ENCODE measurements at places on chromosomes 1 and 21.

- DNase-seq = no peak
Observed at GRCh38 chr1:206892351-206892984, 4.8 kb upstream of the IL24 start.

- no peak for DNase-seq
Observed at GRCh38 chr21:16578912-16579311, 849.1 kb downstream of the USP25 start.

GRCh38 chr1:66095190-66095589, 302.5 kb downstream of the PDE4B start:
- no peak for DNase-seq

DNA sequence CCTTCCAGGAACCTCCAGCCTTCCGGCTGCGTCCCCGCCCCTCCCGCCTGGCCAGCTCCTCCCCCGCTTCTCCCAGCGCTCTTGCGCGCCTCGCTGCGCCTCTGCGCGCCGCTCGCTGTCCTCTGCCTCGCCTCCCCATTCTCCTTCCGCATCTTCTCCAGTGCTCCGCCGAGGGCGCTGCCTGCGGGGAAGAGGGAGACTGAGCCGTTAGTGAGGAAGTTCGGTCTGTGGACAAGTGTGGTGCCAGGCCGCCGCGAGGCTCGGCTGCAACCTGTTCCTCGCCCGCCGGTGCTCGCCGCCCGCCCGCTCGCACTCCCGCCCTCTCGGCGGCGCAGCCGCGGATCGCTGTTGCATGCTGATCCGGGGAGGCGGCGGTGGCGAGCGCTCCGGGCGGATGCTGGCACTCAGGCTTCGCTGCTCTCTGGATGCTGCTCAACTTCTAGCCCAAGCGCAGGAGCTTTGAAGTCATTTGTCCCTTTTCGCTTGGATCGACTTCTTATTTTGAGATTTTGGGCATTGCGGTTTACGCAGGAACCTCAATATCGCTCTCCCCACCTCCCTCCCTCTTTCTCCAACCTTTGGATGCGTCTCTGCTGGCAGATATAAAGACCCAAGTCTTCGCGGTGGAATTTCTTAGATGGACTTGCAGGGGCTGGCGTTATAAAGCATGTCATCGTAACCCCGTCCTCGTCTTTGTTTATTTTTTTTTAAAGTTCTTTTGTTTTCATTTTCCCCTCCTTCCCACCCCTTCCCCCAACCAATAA, 614 bp upstream of the CACNA1E start:
- no peak for DNase-seq

DNA sequence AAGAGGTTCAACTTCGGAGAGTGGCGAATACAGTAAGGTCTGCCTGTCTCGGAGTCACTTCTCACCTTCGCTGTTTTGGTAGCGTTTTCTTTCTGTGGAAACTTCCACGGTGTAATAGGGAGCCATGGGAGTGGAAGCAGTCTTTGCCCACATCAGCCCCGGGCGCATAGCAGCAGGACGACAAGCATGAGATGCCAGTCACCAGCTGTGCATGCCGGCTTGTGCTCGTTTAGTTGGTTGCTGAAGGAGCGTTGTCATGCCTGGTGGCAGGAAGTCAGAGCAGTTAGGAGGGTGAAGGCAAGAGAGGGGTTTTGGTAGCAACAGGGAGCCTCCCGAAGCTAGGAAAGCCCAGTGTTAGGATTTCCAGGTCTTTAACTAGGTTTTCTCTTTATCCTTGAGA, 58.8 kb downstream of the MRPS6 start:
- DNase-seq = no peak

- DNase-seq = no peak
Observed at GRCh38 chr1:55196433-55197035, 18.6 kb downstream of the USP24 start.

- DNase-seq = no peak
Observed at GRCh38 chr1:246004301-246004700, 502.8 kb downstream of the SMYD3 start.

- DNase-seq = no peak
Observed at GRCh38 chr1:94629259-94630181, 88.0 kb upstream of the F3 start.

- no peak for DNase-seq
Observed at GRCh38 chr21:44379515-44379848, 26.1 kb downstream of the TRPM2 start.

- no peak for DNase-seq
Observed at GRCh38 chr1:112710586-112710985, 3.7 kb upstream of the RHOC start.

DNA sequence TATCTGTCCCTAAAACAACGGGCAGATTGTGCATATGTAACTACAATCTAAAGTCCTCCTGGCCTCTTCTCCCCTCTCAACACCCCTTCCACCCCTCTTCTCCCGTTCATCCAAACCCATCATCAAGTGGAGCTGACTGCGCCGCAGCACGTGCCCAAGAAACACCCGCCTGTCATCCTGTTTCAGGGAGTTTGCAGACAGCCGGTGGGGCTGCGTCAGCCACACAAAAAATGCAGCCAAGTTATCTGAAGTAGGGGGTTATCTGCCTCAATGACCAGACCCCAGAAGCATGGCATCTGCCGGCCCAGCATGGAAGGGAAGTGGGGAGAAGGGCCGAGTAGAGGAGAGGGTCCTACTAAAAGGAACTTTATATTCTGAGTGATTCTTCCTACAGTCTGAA, 49.0 kb downstream of the GPR161 start:
- DNase-seq = no peak

GRCh38 chr1:44359234-44359935, 4.3 kb upstream of the ERI3 start:
- DNase-seq = no peak

DNA sequence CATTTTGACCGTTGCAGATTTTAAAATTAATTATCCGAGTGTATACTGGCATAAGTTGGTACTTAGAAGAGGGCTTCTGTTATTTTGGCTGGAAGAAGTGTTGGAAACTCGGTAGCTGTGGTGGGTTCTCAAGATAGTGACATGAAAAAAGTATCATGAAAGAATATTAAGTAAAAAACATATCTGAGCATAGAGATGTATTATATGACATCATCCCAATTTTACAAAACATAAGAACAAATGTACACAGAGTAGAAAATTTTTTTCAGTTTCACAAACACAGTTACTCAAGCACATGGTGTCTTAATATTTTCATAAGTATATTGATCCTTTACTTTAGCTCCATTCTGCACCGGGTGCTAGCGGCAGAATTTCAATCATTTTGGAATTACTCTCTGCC, 684 bp downstream of the IFI16 start:
- no peak for DNase-seq

DNA sequence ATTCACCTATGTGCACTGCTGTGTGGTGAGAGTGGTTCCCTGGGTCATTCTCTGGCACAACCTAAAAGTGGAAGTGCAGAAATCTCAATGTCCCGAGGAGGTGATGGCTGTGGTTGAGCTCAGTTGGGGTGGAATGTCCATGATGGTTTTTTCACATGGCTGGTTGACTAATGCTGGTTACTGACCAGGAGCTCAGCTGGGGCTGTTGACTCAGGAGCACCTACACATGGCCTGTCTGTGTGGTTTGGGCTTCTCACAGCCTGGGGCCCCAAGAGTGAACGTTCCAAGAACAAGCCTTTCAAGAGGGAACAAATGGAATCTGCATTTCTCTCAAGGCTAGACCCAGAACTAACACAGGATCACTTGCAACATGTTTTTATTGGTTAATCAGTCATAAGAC, 6.4 kb upstream of the KANK4 start:
- no peak for DNase-seq

GRCh38 chr1:110187139-110187890, 22.8 kb upstream of the KCNC4 start:
- no peak for DNase-seq

DNA sequence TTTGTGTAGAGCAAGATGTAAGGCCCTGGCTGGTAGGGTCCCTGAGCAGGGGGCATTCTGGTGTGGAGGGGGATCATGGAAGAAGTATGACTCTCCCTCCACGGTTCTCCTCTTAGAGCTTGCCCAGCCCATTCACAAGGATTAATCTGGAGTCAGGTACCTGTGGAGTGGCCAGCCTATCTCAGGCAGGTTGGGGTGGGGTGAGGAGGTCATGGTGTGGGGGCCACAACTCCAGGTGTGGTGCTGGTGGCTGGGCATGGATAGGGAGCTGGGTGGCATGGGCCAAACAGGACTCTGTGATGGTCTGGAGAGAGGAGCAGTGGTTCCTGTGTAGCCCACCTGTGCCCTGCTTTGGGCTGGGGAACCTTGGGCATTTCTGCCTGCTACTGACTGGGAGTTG, 32.3 kb downstream of the TMCC2 start:
- no peak for DNase-seq

DNA sequence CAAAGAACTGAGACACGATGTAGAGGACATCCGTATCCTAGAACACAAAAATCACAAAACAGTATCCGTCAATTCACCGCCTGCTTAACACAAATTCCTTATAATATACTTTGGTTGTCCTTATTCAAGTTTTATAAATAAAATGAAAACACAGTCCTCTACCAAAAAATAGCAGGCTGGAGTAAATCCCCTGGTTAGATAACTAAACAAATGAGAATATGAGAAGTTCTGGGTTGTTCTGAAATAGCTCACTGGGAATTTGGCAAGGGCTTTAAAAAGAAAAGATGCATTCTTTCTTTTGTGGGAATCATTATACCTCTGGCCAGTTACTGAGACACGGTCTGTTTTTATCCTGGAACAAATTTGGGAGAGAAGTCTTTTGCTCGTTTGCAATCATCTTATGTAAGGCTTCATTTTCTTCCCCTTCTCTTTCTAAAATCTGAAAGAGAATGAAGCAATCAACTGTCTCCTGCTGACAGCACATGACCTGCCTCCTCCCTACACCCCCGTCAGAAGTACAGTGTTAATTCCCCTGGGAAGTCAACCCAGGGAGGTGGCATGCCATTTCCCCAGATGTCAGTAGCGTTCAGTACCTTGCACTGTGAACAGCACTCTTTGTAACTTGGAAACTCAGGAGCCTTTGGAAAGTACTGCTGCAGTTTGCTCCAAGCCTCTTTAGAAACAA, 37.1 kb upstream of the RAP1GAP start:
- no peak for DNase-seq

DNA sequence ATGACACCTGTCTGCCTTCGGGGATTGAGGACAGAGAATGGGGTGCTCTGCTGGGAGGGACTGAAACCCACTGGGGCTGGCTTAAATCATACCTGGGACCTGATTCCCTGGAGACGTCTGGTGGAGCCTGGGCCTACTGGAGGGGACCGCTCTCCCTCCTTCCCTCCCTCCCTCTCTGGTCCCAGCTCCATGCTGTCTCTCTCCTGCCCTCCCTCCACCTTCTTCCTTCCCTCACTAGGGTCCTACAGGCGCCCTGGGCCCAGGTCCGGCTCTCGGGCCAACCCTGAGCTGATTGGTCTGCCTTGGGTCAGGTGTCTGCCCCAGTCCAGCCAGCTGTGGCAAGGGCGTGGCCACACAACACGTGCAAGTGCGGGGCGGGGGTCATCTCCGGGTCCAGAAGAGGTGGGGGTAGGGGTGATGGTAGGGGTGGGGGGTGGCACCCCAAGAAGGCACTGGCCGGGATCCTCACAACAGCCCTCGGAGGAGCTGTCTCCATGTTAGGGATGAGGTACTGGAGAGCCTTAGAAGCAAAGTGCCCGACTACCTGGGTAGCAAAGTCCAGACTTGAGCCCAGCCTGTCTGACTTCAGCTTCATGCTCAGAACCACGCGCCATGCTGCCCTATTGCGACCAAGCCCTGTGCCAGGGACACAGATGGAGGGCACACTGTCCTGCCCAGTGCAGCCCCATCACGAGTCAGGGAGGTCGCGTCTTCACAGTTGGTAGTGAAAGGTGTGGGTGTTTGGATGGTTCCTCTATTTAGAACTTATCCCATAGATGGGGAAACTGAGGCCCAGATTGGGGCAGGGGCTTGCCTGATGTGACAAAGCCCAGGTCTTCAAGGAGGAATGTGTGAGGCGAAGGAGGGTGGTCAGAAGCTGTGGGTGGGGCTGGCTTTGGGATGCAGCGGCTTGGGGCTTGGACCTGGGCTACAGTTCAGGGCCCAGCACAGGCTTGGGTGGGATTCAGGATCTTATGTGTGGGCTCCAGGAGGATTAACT, 574.1 kb downstream of the PTPRU start:
- no peak for DNase-seq

DNA sequence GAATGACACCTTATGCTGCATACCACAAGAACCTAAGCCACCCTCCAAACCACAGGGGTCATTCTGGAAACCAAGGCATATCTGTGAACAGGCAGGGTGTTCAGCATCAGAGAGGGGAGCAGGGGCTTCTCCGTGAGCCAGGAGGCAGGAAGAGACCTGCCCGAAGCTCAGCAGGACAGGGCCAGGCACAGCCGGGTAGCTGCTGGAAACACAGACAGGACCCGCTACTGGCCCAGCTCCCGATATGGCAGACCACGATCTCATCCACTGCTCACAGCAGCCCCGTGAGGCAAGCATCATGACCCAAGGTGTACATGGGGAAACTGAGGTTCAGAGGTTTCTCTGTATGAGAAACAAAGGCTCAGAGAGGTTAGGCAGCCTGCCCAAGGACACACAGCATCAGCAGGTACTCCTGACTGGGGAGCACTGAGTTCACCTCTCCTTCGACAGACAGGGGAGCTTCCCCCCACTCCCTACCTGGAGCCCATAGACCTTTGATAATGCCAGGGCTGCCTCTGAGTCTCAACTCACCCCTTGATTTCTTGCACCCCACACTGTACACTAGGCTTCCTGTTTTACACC, 317.7 kb downstream of the MATN1 start:
- no peak for DNase-seq

GRCh38 chr1:227808566-227808965, 6.9 kb upstream of the PRSS38 start:
- no peak for DNase-seq

DNA sequence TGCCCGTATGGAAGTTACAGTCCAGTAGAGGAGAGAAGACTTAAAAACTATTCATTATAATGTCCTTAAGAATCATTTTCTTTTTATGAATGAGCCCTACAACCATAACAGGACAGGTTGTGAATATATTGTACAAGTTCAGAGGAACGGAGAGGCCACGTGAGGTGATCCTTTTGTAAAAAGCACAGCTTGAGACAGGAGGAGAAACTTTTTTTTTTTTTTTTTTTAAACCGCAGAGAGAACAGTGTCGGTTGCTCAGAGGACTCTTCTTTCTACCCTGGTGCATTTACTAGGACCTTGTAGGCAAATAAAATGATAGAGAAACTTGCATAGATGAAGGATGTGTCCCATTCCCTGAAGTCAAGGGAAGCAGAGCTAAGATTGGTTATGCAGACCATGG, 32.1 kb downstream of the DYRK1A start:
- no peak for DNase-seq

GRCh38 chr1:75115654-75116053, 18.5 kb upstream of the LHX8 start:
- no peak for DNase-seq

DNA sequence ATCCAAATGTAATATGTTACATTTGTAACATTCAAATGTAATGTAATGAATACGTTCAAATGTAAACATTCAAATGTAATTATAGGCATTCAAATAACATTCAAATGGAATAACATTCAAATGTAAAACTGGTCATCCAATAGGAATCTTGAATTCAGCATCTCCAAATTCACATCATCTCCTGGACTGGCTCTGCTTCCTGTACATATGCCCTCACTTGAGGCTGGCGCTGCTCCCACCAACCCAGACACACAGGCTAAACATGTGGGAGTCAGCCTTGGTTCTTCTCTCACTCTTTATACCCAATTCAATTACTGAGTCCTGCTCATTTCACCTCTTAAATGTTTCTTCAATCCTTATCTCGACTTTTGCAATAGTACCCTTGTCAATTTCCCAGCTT, 6.9 kb downstream of the EBNA1BP2 start:
- no peak for DNase-seq
